ENCODE measurements at places on chromosomes 4 and X. TPM values are rescaled to one million over a fixed set of nuclear protein-coding genes. Genes with fewer than 3 reads are reported as not detected.

GRIA3 gene
- total RNA-seq: not detected

NKX6-1 gene
- not detected for total RNA-seq

ASB12 gene
- not detected for total RNA-seq

MTNR1A gene
- total RNA-seq: not detected

SNCA gene
- 1.4 TPM for total RNA-seq

KLHL4 gene
- not detected for total RNA-seq

BTC gene
- not detected for total RNA-seq

ELF4 gene
- total RNA-seq: 29.8 TPM

NAA10 gene
- 88.9 TPM for total RNA-seq

RAB41 gene
- not detected for total RNA-seq

SHROOM3 gene
- not detected for total RNA-seq

PLXNB3 gene
- total RNA-seq: not detected

Measured in CD4-positive, alpha-beta memory T cell (primary cell).